ENCODE measurements at places on chromosomes 5 and 9.

DNA sequence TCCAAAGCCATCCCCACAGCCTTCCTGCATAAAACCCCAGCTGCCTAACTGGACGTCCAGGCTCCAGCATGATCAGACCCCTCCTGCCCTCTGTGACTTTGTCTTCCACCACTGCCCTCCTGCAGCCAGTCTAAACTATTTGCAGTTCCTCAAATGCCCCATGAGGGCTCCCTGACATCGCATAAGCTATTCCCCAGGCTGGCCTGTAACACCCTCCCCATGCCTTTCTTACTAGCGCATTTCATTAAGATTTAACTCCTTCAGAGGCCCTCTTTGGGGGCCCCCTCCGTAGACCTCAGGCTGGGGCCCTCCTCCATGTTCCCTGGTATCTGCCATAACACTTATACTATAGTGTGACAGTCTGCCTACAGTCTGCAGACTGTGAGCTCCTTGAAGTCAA lies 15.5 kb upstream of the SMIM23 start:
- DNase-seq, result no peak

- no peak for DNase-seq
These were observed 11.0 kb downstream of the LHX3 start for GRCh38 chr9:136193891-136194279.

GRCh38 chr5:42366051-42366450 lies 57.2 kb upstream of the GHR start:
- DNase-seq, result no peak

- DNase-seq, result no peak
These were observed 15.3 kb downstream of the TNFSF15 start for GRCh38 chr9:114790521-114790920.

DNA sequence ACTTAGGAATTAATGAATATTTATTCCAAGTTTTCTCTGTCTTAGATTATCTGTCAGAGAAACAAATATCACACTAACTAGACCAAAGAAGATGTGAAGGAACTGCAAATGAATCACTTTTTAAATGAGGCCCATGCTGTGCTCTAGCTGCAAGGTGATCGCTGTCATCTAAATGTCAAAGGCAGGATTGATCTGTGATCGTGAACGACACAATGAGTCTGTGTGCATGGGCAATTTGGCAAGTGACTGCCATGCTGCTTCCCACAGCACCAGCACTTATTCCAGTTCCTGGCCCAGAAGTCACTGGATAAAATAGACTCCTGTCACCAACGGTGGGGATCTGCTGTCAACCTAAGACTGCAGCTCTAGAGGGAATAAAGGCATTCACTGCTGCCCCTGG lies 141.2 kb downstream of the TRIM36 start:
- no peak for DNase-seq

DNA sequence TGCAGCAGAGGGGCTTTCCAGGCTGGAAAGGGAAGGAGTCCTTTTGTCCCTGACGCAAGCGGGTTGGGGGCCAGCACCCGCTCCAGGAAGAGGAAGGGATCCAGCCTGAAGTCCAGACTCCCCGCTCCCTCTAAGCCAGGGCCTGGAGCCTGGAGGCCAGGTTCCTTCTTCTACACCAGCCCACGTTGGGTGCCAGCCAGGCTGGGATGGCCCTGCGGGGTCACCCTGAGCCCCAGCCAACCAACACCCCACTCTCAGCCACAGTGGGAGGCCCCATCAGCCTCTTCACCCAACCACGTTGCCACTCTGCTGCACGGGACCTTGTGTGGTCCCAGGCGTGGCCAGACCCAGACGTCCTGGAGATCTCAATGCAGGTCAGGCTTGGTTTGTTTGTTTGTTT lies 970 bp upstream of the FUT7 start:
- DNase-seq, result no peak

- no peak for DNase-seq
These were observed 202.9 kb downstream of the SYK start for GRCh38 chr9:91004484-91004883.

GRCh38 chr5:117779171-117779570 lies 1204.5 kb upstream of the SEMA6A start:
- DNase-seq, result no peak

DNA sequence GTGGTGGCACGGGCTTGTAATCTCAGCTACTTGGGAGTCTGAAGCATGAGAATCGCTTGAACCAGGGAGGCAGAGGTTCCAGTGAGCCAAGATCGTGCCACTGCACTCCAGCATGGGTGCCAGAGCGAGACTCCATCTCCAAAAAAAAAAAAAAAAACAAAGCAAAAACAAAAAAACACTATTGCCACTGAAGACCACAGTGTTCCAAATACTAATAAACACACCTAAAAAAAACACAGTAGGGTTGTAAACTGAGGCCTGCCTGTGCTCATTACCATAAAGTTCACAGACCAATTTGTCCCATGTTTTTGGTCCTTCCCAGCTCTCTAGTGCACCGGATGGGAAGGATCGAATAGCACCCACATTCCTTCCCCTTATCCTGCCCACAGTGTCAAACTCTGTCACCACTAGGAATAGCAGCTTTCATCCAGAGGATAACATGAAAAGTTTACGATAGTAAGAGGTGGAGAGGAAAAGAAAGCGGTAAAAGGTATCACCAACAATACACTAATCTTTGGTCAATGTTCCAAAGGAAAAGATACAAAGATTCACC lies 49.2 kb downstream of the MYO10 start:
- DNase-seq, result no peak

- DNase-seq, result no peak
These were observed 28.0 kb downstream of the NKD2 start for GRCh38 chr5:1036504-1037122.

GRCh38 chr9:37617161-37617560 lies 24.8 kb upstream of the TOMM5 start:
- DNase-seq, result no peak

Data from T-helper 9 cell (primary cell).